NCI-H748 treated with DMSO at 0.1 percent for 48 hours (cell line): ENCODE measurements at places on chromosomes 5 and 9.

DNA sequence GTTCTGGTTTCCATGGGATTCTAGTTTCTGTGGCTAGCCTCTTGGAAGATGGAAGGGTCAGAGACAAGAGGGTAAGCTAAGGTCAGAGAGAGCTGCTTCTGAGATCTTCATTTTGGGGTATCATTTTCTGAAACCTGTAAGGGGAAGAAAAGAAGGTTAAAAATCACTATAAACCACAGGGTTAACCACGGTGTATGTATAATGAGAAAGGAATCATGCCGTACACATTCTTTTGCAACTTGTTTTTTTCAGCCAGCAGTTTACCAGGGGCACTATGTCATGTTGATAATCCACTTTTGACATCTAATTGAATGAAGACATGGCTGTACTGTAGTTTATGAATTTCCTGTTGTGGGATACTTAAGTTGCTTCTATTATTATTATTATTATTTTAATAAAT, 164.4 kb downstream of the FOCAD start:
- no peak for DNase-seq

DNA sequence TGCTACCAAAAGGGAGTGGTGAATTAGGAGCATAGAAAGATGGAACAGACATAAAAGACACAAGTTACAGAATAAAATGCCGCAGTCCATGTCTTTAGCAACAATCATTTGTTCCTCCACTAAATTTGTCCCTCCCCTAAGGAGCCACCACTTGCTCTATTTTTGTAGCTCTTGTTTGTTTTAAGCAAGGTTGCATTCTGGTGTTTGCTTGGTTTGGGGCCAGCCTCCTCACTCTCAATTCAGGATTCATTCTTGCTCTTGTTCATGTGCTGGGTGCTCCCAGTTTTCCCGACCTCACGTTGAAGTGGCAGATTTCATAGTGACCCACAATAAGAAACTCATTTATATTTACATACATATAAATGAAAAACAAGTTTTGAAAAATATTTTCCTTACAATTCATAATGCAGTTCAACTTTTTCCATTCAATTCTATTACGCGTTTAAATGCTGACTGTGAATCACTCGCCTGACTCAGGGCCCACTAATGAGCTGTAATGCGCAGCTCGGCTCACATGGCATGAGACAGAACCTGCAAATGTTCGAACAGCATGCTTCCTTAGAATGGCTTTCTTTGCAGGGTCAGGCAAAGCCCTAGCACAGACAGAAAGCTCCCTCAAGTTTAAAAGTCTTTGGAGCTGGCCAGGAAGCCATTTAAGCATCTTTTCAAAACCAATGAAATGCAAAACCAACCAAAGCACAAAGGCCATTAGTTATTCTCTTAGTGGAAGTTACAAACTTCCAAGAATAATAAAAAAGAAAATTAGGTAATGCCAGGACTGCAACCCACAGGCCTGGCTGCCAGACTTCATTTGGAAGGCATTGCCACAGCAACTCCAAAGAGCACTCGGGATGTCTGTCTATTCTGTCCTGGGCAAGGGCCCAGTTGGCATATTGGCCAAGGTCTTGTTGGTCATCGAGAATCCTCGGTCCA, 41.7 kb downstream of the RETREG1 start:
- DNase-seq, result no peak

GRCh38 chr5:149682532-149683075, 47.5 kb upstream of the PPARGC1B start:
- DNase-seq, result no peak

GRCh38 chr9:71980266-71981190, 69.1 kb downstream of the C9orf85 start:
- DNase-seq, result no peak
